Activated CD4-positive, alpha-beta T cell treated with anti-CD3 and anti-CD28 coated beads, Interleukin-2, amount 10 ng/mL, durations not matched to agents 7 days and 5 days (primary cell): ENCODE measurements at places on chromosomes 12 and 14. TPM values are rescaled to one million over a fixed set of nuclear protein-coding genes. Genes with fewer than 3 reads are reported as not detected.

Gene ASCL1
- not detected for total RNA-seq

Gene CLEC7A
- not detected for total RNA-seq

Gene STAC3
- 5.1 TPM for total RNA-seq

Gene GPR65
- total RNA-seq, result 17.9 TPM

Gene RNASE4
- 1.4 TPM for total RNA-seq

Gene NXPH4
- 0.29 TPM for total RNA-seq

Gene OR6C76
- total RNA-seq, result not detected

Gene TRHDE
- not detected for total RNA-seq

DNA sequence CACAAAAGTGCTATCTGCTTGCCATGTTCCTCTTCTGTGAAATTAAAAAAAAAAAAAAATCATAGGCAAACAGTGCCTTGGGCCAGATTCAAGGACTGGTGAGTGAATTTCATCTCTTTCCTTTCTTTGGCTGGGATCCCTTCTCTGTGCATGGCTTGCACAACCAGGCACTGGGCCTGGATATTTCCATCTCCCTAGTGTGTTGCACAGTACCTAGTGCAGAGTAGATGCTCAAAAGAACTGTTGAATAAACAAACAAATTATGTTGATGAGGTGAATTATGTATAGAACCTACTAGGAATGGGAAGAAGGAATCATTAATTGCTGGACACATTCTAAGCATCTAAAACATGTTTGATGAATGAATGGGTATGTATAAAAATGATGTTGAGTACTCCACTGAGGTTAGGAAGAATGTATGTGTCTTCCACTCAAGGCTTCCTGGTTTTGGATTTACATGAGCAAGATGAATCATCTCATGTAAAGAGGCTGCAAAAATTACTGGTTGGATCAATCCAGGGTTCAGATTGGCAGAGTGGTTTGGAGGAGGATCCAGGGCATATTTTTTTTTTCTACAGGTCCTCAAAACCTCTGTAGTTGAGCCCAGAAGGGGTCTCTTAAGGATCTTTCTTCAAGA lies 93.2 kb downstream of the EMP1 start:
- no peaks in the 10 kb centered on the region for H3K4me1 ChIP-seq
- no peaks in the 10 kb centered on the region for H3K36me3 ChIP-seq

DNA sequence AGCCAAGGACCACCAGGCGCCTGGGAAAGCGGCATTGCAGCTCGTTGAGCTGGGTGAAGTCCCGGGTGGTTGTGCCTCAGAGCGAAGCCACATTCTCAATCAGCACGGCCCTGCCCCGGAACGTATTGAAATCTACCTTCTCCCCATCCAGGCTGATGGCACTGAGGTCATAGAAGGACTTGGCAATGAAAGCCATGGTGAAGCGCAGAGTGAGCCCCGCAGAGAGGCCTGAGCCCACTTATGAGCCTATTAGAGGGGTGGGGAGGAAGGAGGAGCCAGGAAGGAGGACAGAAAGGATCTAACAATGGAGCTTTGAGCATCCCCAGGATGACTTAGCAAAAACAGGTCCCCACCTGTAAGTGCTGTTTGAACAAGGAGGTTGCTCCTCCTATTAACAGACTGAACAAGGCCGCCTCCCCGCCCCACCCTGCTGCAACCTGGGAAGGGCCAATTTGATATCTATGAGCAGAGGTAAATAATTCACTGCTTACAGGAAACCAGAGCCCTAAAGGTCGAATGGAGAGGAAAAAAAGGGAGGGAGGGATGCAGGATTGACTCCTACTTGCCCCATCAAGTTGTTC lies at the start of gene GPX2:
Gene GPX2, minus strand, starts transcription at position 215 of the 581 bp plus-strand sequence. Its CDS starts 19 bp downstream, at position 196.
- H3K27me3 ChIP-seq, result no peaks in the 10 kb centered on the region
- peaks cover 42% of the 10 kb centered on the region for H3K4me1 ChIP-seq
- peak within 1 kb of the TSS; percentile 46 for H3K27ac ChIP-seq
- DNase-seq, result no peak
- peaks cover 49% of the 10 kb centered on the region for H3K36me3 ChIP-seq

GRCh38 chr14:37051153-37051552 lies 121.3 kb downstream of the SLC25A21 start:
- no peaks in the 10 kb centered on the region for H3K27me3 ChIP-seq
- no peak overlapping the region for H3K4me3 ChIP-seq
- DNase-seq, result no peak

DNA sequence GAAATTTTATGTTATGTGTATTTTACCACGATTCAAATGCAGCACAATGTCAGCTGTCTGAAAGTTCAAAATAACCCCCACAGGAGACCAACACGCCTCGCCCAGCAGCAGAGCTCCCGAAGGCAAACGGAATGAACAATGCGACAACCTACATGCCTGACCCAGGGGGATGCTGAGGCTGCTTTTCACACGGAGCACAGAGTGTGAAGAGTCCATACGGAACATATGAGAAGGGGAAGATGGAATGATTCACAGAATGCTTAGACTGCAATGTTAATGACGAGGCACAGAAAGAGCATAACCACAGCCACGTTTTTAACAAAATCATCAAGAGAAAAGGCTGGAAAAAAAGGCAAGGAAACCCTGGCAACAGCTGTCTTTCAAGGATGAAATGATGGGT lies 22.6 kb downstream of the ZFYVE21 start:
- no peak overlapping the region for H3K27ac ChIP-seq
- H3K27me3 ChIP-seq, result no peaks in the 10 kb centered on the region
- H3K4me1 ChIP-seq, result no peaks in the 10 kb centered on the region
- no peak overlapping the region for H3K4me3 ChIP-seq

DNA sequence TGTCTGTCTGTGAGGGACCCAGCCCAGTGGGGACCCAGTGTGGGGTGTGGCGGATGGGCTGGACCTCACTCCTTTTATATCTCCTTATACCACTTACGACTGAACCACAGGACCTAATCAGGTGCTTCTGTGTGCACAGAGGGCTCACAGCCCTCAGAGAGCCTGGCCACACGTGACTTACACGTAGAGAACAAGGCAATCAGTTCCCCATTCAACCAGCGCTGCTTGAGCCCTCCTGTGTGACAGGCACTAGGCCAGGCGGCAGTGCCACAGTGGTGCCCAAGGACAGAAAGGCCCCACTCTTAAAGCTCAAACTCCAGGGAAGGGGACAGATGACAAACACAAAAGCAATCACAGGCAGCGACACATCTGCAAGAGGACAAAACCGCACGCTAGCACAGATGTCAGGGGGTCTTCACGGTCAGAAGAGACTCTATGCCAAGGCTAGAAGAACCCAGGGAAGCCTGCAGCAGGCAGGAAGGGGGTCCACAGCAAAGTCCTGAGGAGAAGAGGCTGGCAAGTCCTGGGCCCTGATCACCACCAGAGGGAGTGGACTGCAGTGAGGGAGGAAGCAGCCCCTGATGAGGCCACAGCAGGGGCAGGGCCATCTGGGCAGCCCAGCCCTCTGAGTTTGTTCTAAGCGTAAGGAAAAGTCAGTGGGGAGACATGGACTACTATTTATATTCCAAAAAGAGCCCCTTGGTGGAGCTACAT lies 39.3 kb downstream of the SETD3 start:
- H3K4me1 ChIP-seq, result peaks cover 28% of the 10 kb centered on the region
- peaks cover 32% of the 10 kb centered on the region for H3K36me3 ChIP-seq
- H3K27ac ChIP-seq, result no peak overlapping the region
- no peaks in the 10 kb centered on the region for H3K27me3 ChIP-seq
- DNase-seq, result no peak

GRCh38 chr14:61147381-61147821 lies 133.7 kb downstream of the TMEM30B start:
- H3K27ac ChIP-seq, result no peak overlapping the region
- no peaks in the 10 kb centered on the region for H3K4me1 ChIP-seq
- no peak overlapping the region for H3K4me3 ChIP-seq
- H3K36me3 ChIP-seq, result no peaks in the 10 kb centered on the region

- no peak overlapping the region for H3K27ac ChIP-seq
- no peak overlapping the region for H3K4me3 ChIP-seq
- DNase-seq, result no peak
- no peaks in the 10 kb centered on the region for H3K36me3 ChIP-seq
- no peaks in the 10 kb centered on the region for H3K4me1 ChIP-seq
These were observed 556.7 kb upstream of the FBXO33 start for GRCh38 chr14:39988939-39989338.

DNA sequence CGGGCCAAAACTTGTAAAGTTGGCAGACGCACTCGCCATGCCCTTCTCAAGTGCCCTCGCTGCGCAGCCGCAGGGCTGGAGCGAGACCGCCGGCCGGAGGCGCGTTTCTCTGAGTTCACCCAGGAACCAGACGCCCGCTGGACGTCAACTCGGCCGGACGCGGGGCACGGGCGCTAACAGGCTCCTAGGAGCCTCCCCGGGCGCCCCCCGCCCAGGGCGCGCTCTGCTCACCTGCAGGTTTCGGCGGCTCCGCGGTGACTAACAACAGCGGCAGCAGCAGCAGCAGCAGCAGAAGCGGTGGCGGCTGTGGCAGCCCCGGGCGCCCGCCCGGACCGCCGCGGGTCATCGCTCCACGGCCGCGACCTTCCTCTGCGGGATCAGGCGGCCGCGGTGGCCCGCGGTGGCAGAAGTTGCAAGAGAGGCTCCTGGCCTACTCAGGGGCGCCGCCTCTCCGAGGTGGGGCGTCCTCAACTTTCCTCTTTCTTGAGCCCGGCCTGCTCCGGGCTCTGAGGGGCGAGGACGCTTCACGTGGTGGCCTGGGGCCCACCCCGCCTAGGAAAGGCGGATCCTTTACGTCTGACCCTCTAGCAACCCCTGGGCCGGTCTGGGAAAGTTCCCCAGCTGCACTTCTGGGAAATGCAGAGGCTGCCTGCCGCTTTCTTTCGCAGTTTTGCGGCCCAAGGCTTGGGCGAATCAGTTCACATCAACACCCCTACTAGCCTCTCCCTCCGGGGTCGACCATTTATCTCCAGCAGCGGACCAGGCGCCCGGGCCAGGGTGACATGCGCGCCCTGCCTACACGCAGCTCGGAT lies at the start of gene PLBD1:
Gene PLBD1, minus strand, starts transcription at position 533 of the 812 bp plus-strand sequence. Its CDS starts 187 bp downstream, at position 346.
- no peak within 1 kb of the TSS for H3K27ac ChIP-seq
- H3K4me3 ChIP-seq, result no peak within 1 kb of the TSS
- DNase-seq, result no peak
- peaks cover 32% of the 10 kb centered on the region for H3K27me3 ChIP-seq
- peaks cover 3% of the 10 kb centered on the region for H3K4me1 ChIP-seq
- H3K36me3 ChIP-seq, result no peaks in the 10 kb centered on the region

- no peaks in the 10 kb centered on the region for H3K27me3 ChIP-seq
- no peak for DNase-seq
- H3K27ac ChIP-seq, result no peak overlapping the region
- H3K4me1 ChIP-seq, result peaks cover 2% of the 10 kb centered on the region
- no peak overlapping the region for H3K4me3 ChIP-seq
- H3K36me3 ChIP-seq, result no peaks in the 10 kb centered on the region
These were observed 29.2 kb downstream of the BTBD7 start for GRCh38 chr14:93303659-93304058.

DNA sequence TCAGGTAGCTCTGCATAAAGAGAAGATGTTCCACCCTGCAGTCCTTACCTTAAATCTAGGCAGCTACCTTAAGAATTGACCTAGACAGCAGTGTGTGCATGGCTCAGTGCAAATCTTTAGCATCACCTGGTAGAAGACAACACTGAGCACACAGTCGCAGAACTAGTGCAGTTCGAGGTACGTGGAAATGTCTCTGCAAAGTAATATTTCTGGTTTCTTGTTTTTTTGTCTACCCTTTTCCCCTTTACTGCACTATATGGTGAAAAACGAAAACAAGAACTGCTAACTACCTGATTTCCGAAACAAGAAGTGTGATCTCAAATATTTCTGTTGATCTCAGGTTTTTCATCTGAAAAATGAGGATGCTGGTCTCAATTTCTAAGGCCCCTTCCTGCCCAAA lies 82.5 kb downstream of the ETV6 start:
- H3K27me3 ChIP-seq, result no peaks in the 10 kb centered on the region
- peak overlapping the region; percentile 7 for H3K4me3 ChIP-seq
- peak overlapping the region; percentile 81 for H3K27ac ChIP-seq
- no peak for DNase-seq

GRCh38 chr12:26123482-26123980 lies 1.3 kb downstream of the BHLHE41 start:
- no peak for DNase-seq
- peaks cover 43% of the 10 kb centered on the region for H3K4me1 ChIP-seq
- peaks cover 84% of the 10 kb centered on the region for H3K27me3 ChIP-seq
- peaks cover 2% of the 10 kb centered on the region for H3K36me3 ChIP-seq
- peak overlapping the region; percentile 74 for H3K4me3 ChIP-seq
- no peak overlapping the region for H3K27ac ChIP-seq

GRCh38 chr12:10207136-10207535 lies 5.5 kb upstream of the GABARAPL1 start:
- DNase-seq, result no peak
- H3K27me3 ChIP-seq, result peaks cover 5% of the 10 kb centered on the region
- H3K4me1 ChIP-seq, result peaks cover 4% of the 10 kb centered on the region
- H3K36me3 ChIP-seq, result no peaks in the 10 kb centered on the region
- no peak overlapping the region for H3K27ac ChIP-seq

GRCh38 chr14:64855721-64856528 lies 23.8 kb downstream of the SPTB start:
- no peak overlapping the region for H3K4me3 ChIP-seq
- H3K27ac ChIP-seq, result no peak overlapping the region
- H3K4me1 ChIP-seq, result peaks cover 3% of the 10 kb centered on the region
- H3K27me3 ChIP-seq, result peaks cover 26% of the 10 kb centered on the region
- H3K36me3 ChIP-seq, result no peaks in the 10 kb centered on the region
- no peak for DNase-seq

DNA sequence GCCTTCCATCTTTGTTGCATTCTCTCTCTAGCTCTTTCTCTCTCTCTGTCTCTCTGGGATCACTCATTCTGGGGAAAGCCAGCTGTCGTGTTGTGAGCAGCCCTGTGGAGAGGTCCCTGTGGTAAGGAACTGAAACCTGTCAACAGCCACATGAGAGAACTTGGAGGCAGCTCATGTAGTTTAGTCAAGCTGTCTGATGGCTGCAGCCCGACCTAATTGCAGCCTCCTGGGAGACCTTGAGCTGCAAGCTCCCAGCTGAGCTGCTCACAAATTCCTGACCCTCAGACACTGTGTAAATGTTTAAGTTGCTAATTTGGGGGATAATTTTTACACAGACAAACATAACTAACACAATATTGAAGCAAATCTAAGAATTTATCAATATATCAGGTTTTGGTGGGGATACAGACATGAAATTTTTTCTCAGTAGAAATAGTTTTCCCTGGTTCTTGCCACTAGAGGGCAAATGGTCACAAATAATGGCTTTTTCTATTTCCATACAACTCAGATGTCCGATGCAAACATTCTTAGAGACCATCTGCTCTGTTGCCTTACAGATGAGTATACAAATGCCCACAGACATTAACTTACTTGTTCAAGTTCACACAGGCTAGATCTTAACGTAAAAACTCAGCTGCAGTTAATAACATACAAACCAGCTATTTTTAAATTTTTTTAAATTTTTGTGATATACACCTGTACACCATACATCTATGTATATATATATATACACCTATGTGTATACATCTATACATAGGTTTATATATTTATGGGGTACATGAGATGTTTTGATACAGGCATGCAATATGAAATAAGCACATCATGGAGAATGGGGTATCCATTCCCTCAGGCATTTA lies 15.5 kb upstream of the KRR1 start:
- H3K36me3 ChIP-seq, result no peaks in the 10 kb centered on the region
- peak; percentile 17 for DNase-seq
- H3K27me3 ChIP-seq, result peaks cover 37% of the 10 kb centered on the region
- H3K27ac ChIP-seq, result no peak overlapping the region
- H3K4me3 ChIP-seq, result no peak overlapping the region
- peaks cover 9% of the 10 kb centered on the region for H3K4me1 ChIP-seq

GRCh38 chr12:120540445-120540844 lies 6.3 kb downstream of the RNF10 start:
- H3K4me3 ChIP-seq, result no peak overlapping the region
- H3K27ac ChIP-seq, result peak overlapping the region; percentile 42
- H3K36me3 ChIP-seq, result peaks cover 60% of the 10 kb centered on the region
- peaks cover 58% of the 10 kb centered on the region for H3K4me1 ChIP-seq
